ENCODE measurements at places on chromosomes 1 and 21. TPM values are rescaled to one million over a fixed set of nuclear protein-coding genes. Genes with fewer than 3 reads are reported as not detected.

GRCh38 chr1:31064718-31065309 is 703 bp downstream of the PUM1 start:
- no peak for DNase-seq

DNA sequence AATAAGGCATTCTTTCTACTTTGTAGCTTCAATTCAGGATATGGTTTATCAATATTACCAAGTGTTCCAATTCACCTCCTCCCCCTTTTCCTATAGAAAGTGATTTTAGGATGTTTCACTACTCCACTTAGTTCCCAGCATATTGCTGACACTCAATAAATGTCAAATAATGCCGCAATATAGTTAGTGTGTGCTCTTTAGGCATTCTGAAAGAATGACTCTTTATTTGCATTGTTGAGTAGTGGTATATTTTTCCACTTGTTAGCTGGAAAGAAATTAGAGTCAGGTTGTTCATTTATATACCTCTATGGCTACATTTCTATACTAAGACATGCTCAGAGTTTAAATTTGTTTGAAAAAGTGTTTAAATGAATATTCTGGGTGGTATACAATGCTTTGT is 154.6 kb upstream of the C1orf105 start:
- DNase-seq = no peak

GRCh38 chr1:243474136-243474881 is 218.5 kb downstream of the SDCCAG8 start:
- no peak for DNase-seq

DNA sequence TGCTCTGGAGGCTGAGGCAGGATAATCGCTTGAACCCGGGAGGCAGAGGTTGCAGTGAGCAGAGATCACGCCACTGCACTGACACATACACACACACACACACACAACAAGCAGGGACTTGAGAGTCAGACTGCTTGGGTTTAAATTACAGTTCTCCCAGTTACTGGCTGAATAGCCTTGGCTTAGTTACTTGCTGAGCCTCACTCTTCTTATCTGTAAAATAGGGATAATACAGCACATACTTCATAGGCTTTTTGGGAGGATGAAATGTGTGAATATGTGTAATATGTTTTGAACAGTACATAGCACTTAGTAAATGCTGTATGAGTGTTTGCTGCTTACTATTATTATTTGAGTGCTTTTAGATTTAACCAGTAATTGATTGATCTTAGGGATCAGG is 23.8 kb downstream of the CDC42 start:
- DNase-seq = no peak

DNA sequence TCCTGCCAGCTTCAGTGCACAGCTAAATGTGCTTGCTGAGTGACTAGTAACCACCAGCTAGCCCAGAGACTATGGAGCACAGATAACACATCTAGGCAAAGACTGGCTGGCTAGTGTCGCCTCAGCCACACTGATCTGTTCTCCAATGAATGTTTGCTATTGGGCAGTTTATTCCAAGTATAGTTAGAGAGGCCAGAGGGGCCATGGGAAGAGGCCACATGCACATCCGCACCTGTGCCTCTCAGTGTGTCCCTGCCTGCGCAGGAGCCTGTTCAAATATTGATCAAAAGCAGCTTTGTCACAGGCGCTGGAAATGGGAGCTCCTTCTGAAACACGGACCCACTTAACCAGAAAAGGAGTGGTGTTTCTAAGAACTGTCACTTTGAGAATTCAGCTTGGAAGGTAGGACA is 51.3 kb upstream of the ATP1A1 start:
- DNase-seq = no peak

DNA sequence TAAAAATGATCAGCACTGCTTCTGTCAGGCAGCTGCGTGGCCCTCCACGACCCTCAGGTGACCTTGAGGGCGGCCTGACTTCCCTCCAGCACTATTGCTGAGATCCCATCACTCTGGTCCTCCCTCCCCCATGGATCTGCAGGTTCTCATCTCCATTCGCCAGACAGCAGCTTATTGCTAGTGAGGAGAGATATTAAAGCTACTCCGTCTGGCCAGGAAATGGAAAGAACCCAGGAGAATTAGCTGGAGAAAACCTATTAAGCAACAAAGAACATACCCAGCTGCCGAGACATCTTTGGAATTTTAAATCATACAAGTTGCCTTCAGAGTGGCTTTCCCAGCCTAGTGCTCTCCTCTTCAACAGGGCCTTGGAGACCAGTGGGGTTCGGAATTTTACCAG is 25.7 kb upstream of the KCNN3 start:
- DNase-seq = no peak

GRCh38 chr1:227773558-227773957 is 38.3 kb downstream of the SNAP47 start:
- no peak for DNase-seq

- no peak for DNase-seq
These were observed 123.8 kb upstream of the RAB4A start for GRCh38 chr1:229147072-229147471.

GRCh38 chr1:91765880-91766443 is 120.0 kb downstream of the TGFBR3 start:
- no peak for DNase-seq

DNA sequence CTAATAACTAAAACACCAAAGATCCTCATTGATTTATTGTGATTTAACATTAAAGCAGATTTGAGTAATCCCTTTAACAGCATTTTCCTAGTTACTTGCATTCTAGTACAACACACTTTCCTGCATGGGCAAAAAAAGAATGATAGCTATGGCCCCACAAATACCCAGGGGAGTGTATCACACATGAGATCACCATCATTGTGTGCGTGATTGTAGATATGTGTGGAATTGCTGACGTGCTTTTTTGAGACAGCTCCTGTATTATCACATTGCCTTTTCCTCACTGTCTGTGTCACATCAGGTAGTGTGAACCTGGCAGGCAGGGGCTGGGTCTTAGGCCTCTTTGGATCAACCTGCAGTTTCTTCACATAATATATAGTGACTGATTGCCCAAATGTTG is 48.5 kb upstream of the SAMD13 start:
- no peak for DNase-seq

DNA sequence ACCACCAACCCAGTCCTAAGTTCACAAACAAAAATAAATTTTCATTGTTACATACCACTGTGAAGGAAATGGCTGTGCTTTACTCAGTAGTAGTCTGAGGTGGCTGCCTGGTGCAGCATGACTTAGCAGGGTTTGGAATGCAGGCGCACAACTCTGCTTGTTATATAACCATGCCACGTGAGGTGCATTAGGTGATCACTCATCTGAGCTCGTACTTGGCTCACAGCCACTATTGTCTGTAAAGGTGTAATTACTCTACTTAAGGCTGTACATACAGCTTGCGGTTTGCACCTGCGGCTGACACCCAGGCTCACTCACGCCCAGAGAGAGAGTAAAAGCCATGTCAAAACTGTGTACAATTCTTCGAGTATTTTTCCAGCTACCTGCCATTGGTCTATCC is 599.4 kb downstream of the LTN1 start:
- DNase-seq = no peak

DNA sequence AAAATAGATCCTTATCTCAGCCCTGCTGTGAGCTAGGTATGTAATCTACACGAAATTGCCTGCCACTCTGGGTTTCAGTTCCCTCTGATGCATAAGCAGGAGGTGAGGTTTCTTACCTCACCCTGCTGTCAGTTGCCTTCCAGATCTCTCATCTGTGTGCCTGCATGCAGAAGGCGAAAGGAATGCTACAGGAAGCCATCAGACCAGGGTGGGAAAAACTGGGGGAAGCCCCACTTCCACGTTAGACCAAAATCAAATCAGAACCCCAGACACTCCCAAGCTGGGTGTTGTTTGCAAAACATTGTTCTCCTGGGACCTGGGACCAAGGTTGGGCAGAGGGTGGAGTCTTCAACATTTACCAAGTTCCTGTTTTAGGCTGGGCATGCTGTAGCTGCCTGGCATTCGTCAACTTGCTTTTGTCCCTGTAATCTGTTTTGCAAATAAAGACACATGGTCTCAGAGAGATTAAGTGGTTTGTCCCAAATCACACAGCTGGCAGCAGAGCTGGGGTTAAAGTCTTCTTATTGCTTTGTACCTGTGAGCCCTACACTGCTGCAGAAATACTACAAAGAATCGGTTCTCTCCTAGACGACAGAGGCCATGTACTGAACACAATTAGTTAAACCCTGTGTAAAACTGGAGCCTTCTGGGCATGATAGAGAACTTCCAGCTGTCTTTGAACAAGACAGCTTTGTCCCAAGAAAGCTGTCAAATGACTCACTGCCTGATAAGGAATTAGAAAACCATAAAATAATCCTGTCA is 389.7 kb upstream of the RUNX1 start:
- peak; percentile 3 for DNase-seq

DNA sequence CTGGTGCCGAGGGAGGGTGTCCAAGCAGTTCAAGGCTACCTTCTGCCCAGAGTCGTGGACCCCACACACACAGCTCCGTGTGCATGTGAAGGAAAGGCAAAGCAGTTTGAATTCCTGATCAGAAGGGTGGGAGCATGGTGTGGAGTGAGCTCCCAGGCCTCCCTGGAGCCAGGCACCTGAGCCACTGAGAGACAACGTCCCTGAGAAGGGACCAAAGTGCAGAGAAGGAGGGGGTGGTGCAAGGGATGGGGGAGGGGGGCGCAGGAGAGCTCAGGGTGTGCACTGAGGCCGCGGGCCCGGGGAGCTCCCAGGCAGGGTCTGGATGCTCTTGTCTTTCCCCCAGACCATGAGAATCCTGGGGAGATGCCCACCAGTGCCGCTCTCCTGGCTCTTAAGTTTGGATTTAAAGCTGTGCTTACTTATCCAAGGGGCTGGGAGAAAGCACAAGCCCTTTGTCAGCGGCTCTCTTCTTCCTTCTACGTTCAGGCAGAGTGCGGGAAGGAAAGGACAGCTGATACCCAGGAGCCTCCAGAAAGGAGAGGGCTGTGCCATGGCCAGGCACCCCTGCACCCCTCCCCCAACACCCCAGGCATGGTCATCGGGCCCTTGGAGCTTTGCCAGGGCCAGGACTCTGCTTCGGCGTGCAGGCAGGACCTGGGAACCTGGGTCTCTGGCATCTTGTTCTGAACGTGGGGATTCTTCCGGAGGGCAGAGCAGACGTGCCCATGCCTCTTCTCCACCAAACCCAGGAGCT is 24.1 kb downstream of the ACTA1 start:
- no peak for DNase-seq

DNA sequence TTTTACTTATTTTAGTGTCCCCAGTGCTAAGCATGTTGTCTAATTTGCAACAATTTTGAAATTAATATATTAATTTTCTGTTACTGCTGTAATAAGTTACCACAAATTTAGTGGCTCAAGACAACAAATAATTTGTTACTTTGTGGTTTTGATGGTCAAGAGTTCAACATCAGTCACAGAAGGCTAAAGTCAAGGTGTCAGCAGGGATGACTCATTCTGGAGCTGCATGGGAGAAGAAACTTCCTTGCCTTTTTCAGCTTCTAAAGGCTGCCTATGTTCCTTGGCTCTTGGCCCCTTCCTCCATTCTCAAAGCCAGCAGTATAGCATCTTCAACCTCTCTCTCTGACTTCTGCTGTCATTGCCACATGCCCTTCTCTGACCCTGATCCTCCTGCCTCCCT is 271.8 kb downstream of the HLX start:
- DNase-seq = no peak

GRCh38 chr21:25573409-25574206 is 33.7 kb downstream of the MRPL39 start:
- DNase-seq = peak; percentile 12

DNA sequence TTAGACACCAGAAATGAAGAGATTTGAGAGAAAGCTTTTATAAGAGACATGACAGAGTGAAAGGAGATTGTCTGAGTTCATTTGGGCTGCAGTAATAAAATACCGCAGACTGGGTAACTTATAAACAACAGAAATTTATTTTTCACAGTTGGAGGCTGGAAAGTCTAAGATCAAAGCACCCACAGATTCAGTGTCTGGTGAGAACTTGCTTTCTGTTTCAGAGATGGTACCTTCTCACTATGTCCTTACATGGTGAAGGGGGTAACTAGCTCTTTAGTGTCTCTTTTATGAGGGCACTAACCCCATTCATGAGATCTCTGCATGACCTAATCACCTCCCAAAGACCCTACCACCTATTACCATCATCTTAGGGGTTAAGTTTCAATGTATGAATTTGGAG is 30.9 kb upstream of the FCRL4 start:
- DNase-seq = peak; percentile 58

DNA sequence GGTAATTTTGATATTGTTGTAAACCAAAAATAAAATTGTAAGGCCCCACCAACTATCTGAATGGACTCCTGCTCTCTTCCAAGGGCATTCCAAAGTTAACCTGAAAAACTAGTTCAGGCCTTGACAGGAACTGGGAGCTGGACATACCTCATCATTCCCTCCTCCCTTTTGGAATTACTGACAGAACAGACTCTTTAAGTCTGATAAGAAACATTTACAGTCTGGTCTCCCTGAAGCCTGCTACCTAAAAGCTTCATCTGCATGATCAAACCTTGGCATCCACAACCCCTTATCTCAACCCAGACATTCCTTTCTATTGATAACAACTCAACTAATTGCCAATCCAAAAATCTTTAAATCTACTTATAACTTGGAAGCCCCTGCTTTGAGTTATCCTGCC is 123.8 kb downstream of the TLR5 start:
- no peak for DNase-seq

GRCh38 chr1:153842006-153842471 is 66.8 kb downstream of the SLC27A3 start:
- DNase-seq = no peak

DNA sequence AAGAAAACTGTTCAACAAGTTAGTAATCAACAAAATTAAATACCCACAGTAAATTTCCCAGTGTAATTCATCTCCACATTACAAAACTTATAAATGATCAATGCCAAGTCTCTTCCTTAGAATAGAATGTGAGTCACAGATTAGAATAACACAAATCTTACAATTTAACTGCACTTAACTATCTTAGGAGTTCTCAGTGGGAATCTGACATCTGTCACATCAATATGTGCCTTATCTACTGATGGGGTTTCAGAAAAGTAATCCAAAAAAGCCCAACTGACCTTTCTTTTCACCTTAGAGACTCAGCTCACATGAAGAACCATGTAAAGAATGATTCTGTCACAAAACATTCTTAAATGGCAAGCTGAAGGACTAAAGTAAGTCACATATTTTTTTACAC is 141.4 kb downstream of the RERE start:
- DNase-seq = no peak

The PARP1 gene
- polyA plus RNA-seq = 130 TPM

The PGLYRP4 gene
- polyA plus RNA-seq = not detected

The CD34 gene
- not detected for polyA plus RNA-seq

The CA6 gene
- not detected for polyA plus RNA-seq

The C1orf116 gene
- polyA plus RNA-seq = not detected

The UCK2 gene
- polyA plus RNA-seq = 24.8 TPM

The CHIA gene
- not detected for polyA plus RNA-seq

The ITLN2 gene
- polyA plus RNA-seq = not detected

The WNT9A gene
- polyA plus RNA-seq = not detected

The FMOD gene
- not detected for polyA plus RNA-seq

The ZNF683 gene
- polyA plus RNA-seq = 24.2 TPM

The NEK2 gene
- polyA plus RNA-seq = 1.00 TPM
